ENCODE measurements at places on chromosomes 7 and 10.

DNA sequence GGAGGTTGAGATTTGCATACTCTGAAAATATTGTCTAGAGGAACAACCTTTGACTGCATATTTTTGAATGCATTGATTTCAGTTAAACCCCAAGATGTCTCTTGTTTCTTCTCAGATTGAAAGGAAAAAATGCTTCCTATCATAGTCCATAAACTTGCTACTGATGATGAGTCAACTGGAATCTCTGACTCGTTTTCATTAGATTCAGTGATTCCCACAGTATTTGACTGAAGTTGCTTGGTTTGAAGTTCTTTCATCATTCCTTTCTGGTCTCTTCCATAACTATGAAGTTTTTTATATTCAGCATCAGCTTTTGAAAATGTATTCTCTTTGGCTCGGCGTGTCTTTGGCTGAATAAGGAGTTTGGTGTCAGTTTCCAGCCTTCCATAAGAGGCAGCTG lies 10.7 kb downstream of the PEX1 start:
- peak; percentile 54 for DNase-seq

DNA sequence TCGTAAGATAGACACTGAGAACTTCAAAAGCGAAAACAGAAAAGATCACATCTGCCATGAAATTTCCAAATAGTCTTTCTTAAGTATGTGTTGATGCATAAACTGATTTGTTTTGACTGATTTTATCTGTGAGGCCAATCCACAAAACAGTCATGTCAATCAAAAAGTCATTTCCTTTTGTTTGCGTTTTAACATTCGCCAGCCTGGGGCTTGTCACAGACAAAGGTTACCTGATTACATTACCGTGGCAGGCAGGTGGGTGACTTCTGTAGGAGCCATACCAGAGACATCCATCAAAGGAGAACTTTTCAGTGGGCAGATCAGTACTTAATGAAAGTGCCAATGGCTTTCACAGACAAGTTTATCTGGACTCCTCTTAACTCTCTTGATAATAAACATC lies 45.5 kb upstream of the BET1 start:
- DNase-seq, result no peak

- DNase-seq, result no peak
Observed at GRCh38 chr7:26584987-26585665, 279.3 kb downstream of the SKAP2 start.

GRCh38 chr10:15309221-15309620 lies 61.9 kb downstream of the FAM171A1 start:
- no peak for DNase-seq

- peak; percentile 68 for DNase-seq
Observed at GRCh38 chr7:46576950-46577349, 655.9 kb upstream of the IGFBP3 start.

DNA sequence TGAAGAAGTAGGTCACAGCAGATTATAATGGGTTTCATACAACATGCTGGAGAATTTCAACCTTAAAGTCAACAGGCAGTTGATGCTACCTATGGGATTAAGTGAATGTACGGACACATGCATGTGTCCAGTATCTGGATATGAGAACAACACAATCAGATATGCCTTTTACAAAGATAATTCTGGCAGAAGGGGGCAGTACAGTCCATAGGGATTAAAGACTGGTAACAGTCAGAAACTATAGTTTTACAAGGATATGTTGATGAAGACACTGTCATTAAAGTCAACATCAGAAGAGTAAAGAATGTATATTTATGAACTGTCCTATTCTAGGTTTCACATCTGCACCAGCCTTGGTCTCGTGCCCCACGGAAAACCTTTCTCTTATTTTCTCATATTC lies 41.5 kb downstream of the ANKMY2 start:
- no peak for DNase-seq

GRCh38 chr10:28397229-28397628 lies 94.4 kb upstream of the MPP7 start:
- no peak for DNase-seq

- no peak for DNase-seq
Observed at GRCh38 chr7:138979226-138979979, 1.8 kb downstream of the KIAA1549 start.

- DNase-seq, result no peak
Observed at GRCh38 chr10:52814506-52814905, 41.9 kb upstream of the MBL2 start.

DNA sequence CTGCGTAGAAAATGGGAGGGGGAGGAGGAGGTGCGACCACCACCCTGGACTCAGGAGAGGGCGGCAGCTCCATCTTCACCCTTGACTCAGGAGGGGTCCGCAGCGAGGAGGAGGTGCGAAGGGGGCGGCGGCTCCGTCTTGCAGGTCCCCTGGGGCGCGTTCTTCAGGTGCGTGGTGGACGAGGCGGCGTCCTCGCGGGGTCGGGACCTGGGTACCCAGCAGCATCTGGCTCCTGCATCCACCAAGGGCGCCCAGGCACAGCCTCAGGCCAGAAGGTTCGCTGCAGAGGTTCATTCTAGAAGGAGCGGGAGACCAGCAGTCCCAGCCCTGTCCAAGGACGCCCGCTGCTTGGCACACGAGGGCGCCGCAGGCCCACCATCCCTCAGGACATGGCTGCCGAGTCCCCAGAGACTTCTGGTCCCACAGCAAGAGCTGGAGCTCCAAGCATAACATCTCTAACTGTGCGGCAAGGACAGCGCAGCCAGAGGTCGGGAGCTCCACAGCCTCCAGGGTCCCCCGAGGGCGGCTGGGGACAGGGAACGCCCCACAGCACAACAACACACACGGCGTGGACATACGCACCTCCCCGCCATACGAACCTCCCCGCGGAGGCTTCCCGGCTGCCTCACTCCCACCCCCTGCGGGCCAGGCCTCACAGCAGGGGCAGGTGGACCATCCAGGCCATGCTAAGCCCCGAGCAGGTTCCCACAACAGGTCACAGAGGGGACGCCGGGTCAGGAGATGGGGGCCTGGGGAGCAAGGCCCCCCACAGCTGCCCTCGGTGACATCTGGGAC lies 16.8 kb upstream of the DPYSL4 start:
- DNase-seq, result no peak

GRCh38 chr7:43196379-43196778 lies 83.9 kb downstream of the HECW1 start:
- DNase-seq, result peak; percentile 13

DNA sequence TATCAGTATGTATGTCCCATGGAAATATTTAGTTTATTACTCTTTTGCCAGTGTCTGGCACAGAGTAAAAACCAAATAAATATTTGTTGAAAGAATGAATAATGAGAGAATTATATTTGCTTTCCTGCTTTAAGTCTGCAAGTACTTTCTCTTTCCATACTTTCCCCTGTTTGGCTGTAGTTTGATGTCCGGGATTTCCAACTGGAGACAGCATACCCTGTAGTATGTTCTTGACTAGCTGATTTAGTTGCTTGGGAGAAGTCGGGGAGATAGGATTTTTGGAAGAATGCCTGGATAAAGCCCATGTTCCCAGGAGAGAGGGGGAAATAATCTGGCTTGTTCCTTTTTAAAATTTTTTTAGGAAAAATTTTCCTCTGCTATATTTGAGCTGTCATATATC lies 516.1 kb downstream of the CCSER2 start:
- no peak for DNase-seq

GRCh38 chr7:10588084-10588483 lies 385.6 kb upstream of the PHF14 start:
- no peak for DNase-seq

- DNase-seq, result peak; percentile 81
Observed at GRCh38 chr7:132390705-132391104, 185.6 kb downstream of the PLXNA4 start.

DNA sequence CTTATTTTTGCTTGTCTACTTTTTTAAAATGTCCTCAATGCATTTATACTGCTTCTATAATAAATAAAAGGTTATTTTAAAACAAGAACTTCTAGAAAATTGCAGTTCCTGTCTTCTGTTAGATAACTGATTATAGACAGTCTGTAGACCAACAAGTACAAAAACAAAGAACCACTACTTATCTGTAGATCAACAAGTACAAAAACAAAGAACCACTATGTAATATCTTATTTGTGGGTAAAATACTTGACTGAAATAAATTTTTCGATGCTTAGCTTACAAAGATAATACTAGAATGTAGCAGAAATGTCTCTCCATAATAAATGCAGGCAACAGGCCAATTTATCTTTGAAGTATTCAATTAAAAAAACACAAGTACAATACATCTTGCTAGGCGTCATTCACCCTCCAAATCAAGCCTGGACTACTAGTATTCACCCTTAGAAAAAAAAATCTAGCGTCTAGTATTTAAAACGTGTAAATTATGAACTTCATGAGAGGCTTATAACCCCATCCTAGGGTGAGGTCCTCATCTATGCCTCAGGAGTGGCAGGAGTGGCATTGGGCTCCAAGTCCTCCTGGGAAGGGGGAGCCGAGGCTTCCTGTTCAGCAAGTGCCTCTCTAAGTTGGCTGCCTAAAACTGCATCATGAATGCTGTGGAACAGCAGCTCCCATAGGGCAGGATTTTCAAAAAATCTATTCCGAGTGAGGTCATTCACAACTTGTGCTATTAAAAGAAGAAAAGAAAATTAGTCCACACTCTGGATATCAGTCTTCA lies 26.6 kb downstream of the PSMC2 start:
- DNase-seq, result no peak

DNA sequence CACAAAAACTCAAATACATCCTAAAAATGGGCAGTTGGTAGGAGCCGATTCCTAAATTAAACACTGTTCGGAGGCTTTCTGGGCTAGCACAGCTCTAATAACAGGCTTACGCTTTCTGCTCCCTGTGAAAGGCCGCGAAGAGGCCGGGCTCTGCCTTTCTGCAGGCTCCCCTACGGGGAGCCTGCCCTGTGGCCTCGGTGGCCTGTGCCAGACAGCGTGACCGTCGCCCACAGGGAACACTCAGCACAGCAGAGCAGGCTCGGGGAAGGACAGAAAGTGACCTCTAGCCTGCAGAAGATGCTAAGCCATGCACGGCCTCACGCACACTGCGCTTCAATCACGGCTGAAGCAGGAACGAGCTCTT lies 64.2 kb downstream of the DIP2C start:
- no peak for DNase-seq

DNA sequence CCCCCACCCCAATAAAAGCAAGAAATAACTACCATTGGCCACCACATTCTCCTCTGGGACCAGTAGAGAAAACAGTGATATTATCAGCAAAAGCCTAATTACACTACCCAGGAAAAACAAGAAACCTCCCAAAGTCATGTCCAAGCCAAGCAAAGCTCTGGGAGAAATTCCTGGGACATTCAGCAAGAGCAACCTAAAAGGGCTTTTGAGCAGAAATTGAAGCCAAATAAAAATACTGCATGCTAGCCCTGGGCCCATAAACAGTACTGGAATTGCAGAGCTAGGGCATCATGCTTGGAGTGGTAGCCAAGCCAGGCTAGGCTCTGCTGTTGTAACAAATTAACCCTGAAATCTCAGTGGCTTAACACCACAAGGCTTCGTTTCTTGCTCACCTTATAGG lies 347.9 kb downstream of the LRMDA start:
- no peak for DNase-seq

DNA sequence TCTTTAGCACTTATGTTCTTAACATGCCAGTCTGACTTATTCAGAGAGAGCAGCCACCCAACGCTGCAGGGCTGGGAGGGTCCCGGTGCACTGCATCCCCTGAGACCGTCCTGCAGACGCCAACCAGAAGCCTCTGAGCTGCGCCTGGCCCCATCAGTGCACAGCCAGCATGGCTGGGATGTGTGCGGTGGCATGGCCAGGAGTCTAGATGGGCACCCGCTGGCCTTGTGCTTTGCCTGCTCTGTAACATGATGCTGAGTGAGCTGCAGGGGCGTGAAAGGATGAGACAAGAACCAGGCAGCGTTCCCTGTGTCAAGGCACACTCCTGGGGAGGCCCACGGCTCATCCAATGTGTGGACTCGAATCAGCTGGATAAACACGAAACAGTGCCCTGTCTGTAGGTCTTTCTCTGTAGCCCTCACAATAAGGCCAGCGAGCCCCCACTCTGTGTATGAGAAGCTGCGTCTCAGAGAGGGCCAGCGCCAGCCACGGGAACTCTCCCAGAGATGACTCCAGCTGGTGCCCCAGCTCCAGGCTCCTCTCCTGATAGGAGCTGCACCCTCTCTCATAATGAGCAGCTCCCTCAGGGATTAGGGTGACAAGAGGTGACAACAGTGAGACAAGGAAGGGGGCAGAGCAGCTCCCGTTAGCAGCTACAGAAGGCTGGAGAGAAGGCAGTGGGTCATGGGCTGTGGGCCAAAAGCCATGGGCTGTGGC lies 96.8 kb downstream of the TNS3 start:
- no peak for DNase-seq

GRCh38 chr7:45000093-45001032 lies at the start of gene CCM2:
TSS of gene CCM2 (plus strand) at chr7:45000201. CDS start at chr7:45000334, 133 bp downstream.
- peak; percentile 26 for DNase-seq

DNA sequence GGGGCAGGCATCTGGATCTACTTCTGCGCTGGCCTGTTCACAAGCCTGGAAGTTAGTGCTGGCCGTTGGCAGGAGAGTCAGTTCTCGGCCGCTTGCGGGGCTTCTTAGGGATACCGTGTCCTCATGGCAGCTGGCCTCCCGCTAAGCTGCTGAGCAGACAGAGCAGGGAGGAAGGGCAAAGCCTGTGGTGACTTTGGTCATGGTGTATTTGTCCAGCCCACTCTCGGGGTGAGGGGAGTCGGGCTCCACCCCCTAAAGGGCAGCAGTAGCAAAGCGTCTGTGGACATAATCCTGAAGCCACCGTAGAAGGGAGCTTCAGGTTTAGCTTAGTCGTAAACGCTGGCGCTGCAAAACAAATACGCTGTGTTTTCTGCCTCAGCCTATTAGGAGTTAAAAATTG lies 12.2 kb downstream of the UBE3C start:
- DNase-seq, result peak; percentile 19

DNA sequence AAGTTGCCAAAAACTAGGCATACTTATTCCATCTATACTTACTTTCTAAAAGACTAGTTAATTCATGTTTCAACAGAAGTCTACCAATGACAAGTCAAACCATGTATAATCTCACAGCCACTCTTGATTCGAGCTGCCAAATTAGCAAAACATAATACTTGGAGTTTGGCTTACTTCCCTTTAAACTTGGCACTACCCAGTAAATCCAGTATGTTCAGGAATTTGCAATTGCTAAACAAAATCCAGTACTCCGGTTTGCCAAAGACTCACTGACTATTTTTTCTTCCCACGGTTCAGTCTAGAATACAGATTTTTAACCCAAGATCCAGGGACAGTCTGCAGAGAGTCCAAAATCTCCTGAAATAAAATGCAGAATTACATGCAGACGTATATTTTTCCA lies 4.6 kb downstream of the OAT start:
- no peak for DNase-seq

All from fibroblast of skin of right quadriceps (primary cell).